LoVo (cell line): ENCODE measurements at places on chromosomes 2 and 18.
A peak's percentile ranks its signal among the peaks of the same experiment; 100 is the strongest.

DNA sequence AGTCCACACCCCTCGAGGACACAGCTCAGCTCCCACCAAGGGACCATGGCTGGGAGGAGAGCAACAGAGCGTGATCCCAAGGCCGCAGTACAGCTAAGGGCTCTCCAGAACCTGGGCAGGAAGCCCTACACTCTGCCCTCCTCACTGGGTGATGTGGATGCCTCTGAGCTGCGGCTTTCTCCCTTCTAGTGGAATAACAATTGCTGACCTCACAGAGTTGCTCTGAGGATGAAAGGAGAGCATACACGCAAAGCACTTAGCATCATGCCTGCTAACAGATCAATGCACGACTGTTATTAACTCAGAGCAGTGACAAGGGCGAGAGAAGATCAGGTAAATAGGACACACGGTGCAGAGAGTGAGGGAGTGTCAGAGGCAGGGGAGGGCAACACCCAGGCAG lies 74.2 kb downstream of the ZFP36L2 start:
- no peak for DNase-seq

DNA sequence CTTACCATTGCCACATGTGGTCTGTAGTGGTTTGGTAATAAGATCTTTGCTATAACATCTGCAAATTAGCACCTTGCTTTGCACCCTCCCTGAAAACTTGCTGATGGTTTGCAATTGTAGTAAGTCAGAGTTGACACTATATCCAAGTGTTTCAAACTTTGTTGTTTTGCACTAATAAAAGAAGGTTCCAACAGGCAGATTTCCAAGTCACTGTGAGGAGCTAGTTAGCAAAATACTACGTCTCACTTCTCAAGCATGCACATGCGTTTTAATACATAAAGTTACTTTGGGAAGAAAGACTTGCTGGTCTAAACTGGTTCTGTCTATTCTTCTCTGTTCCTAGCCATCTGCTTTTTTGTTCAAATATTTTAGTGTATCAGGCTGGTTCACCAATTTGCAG lies 103.7 kb upstream of the ZNF521 start:
- no peak for DNase-seq

- DNase-seq, result no peak
Observed at GRCh38 chr2:84797271-84797670, 83.6 kb downstream of the TRABD2A start.

- DNase-seq, result no peak
Observed at GRCh38 chr18:25561918-25562317, 210.0 kb upstream of the ZNF521 start.

DNA sequence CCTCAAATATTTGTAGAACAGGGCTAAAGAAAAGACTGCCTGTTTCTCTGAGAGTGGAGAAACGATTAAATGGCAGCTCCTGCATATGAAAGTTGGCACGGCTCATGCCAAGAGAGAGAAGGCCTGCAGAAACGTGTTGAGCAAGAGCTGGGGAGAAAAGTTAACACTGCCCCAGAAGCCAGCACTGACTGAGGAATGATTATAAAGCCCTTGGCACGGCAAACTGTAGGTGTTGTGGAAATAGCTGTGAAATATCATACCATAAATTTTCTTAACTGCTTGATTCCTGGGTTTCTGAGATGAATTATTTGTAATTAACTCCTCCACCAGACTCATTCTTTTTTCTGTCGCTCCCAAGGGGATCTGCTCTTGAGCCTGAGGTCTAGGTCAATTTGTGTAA lies 4.3 kb downstream of the FRZB start:
- no peak for DNase-seq

DNA sequence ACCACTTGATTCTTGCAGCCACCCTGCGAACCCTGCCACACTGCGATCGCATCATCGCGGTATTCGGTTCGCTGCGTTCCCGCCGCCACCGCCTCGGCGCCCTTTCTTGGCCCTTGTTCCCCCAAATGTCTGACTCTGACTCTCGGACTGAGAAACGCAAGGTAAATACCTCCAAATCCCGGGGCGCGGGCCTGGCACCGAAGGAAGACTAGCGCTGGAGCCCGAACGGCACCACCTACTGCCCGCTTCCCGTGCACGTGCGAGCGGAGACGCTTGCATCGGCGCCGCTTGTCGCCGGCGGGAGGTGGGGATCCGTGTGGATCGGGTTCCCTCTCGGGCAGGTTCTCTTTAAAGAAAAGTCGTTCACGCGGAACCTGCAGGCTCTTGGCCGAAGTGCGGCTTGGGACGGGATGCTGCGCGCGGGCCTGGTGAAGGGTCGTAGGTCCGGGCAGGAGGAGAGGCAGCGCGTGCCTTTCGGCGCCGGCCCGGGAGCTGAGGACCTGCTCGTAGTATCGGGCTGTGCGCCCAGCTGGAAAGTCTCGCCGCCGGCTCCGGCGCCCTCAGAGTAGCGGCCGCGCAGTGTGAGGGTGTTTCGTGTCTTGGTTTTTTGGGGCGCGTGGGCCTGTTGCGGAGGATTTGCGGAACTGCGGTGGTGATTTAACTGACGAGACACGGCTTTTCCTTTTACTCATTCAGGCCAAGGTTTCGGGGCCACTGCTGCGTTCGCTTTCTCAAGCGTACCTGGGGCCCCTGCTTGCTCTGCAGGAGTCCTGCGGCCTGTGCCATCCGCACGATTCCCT lies 514 bp downstream of the BCL2L11 start:
- DNase-seq, result peak; percentile 9

DNA sequence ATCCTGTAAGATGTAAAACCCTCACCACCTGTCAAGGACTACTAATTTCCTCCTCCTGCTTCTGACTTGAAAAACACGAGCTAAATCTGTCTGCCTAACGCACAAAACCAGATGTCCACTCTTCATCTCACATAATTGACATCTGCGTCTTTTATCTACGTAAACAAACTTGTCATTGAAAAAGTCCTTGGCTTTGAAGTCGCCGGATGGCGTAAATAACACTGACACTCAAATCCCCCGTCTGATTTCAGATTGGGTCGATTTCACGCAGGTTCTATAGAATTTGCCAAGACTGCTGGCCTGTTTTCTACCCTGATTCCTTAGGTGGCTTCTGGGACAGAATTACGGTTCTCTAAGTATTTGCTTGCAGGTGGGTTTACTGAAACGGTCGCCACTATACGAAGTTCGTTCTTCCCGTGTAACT lies 539 bp upstream of the MOB4 start:
- DNase-seq, result peak; percentile 39

GRCh38 chr2:241125626-241126025 lies 23.5 kb upstream of the MTERF4 start:
- no peak for DNase-seq

DNA sequence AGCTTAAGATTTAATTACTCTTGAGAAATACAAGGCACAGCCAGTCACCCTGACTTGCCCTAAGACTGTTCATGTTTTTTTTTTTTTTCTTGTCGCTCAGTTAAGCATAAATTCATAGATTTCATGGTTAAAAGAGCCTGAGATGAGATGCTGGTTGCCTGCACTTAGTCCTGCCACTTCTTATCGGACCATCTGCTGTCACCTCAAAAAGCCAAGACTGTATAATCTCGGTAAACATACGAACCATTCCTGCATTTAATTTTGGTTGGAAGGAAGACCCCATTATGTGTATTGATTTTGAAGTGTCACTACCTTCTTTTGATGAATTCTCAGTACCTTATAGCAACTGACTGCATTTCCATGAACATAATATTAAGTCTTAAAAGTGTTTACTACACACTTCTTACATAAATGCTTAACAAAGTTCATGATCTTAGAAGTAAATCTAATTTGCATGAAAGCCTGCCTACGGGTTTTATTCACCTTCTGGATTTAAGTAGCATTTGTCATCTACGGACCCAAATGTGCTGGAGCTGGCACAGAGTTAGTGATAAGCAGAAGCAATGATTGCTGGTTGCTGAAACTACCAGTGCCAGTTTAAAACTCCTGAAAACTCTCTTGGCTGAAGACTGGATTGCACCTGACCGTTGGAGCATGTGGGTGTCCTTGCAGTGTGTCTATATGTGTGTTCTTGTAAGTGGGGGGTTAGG lies 843.4 kb downstream of the TMEM182 start:
- no peak for DNase-seq

- no peak for DNase-seq
Observed at GRCh38 chr2:145273840-145274239, 753.9 kb upstream of the ZEB2 start.

- DNase-seq, result no peak
Observed at GRCh38 chr18:78979056-78979729, 425 bp upstream of the SALL3 start.

DNA sequence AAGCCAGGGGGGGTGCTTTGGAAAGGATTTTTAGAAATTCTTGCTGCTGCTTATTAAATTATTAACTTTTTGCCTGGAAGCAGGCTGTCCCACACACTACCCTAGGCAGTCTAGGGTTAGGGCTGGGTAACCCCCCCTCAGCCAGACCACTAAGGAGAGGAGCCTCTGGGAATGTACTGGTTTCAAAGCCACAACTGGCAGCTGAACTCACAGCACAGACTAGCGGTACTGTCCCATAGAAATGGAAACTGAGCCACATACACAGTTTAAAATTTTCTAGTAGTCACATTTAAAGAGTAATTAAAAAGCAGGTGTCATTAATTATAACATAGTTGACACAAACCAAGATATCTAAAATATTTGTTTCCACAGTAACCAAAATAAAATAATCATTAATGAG lies 50.1 kb downstream of the SPRED2 start:
- DNase-seq, result no peak

- no peak for DNase-seq
Observed at GRCh38 chr2:134139611-134140010, 114.3 kb upstream of the MGAT5 start.

GRCh38 chr2:62293490-62294271 lies 97.8 kb downstream of the B3GNT2 start:
- DNase-seq, result peak; percentile 79

DNA sequence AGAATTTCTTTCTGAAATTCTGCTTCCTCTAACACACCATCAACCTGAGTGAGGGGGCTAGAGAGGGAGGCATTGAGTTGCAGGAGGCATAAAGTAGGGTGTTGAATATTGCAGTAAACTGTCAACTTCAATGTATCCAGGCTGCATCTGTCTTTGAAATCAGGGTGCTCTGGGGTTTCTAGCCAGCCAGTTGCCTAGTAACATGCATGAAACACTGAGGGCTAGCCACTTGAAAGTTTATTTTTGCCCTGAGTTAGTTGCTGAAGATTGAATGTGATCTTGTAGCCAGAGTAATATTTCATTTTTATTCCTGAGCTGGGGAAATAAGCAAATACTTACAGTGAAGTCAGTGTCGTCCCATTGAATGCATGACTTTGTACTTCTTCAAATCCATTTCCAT lies 41.9 kb downstream of the LHCGR start:
- DNase-seq, result no peak

DNA sequence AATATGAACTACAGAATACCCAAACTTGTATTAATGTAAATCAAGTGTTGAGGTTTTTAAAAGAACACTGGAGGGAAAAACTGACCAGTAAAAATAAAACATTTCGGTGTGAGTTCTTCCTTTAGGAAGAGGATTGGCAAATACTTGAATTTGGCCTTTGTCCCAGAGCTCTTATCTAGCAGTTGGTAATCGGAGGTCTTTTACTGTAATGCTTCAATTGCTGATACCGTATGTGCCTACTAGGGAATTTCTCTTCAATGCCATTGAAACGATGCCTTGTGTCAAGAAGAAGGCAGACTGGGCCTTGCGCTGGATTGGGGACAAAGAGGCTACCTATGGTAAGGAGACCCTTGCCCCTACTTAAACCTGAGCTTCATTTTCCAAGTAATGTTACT lies 4.1 kb downstream of the RRM2 start:
- DNase-seq, result no peak

DNA sequence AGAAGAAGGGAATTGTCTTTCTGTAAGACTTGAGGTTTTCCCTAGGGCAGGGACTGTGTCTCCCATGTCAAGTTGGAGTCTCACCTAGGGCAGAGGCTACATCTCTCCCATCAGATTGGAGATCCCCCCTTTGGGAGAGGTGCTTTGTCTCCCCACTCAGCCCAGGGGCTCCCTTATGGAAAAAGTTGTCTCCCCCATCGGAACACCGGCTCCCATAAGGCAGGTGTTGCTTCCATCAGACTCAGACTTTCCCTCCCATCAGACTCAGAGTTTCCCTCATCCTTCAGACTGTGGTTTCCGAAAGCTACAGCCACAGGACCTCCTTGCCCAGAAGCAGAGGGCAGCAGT lies 5.8 kb downstream of the ANKRD53 start:
- no peak for DNase-seq

GRCh38 chr2:68936889-68937288 lies 15.8 kb downstream of the GKN2 start:
- DNase-seq, result no peak

DNA sequence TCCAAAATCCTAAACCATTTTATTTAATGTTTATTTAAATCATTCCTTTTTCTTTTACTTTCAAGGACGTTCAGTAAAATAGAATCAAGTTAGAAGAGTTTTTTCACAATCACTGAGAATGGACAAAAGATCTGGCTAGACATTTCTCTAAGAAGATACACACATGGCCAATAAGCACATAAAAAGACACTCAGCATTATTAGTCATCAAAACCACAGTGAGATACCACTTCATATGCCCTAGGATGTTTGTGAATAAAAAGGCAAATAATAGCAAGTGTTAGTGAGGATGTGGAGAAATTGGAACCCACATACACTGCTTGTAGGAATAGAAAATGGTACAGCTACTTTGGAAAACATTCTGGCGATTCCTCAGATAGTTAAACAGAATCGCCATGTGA lies 76.1 kb downstream of the RHBDD1 start:
- no peak for DNase-seq

DNA sequence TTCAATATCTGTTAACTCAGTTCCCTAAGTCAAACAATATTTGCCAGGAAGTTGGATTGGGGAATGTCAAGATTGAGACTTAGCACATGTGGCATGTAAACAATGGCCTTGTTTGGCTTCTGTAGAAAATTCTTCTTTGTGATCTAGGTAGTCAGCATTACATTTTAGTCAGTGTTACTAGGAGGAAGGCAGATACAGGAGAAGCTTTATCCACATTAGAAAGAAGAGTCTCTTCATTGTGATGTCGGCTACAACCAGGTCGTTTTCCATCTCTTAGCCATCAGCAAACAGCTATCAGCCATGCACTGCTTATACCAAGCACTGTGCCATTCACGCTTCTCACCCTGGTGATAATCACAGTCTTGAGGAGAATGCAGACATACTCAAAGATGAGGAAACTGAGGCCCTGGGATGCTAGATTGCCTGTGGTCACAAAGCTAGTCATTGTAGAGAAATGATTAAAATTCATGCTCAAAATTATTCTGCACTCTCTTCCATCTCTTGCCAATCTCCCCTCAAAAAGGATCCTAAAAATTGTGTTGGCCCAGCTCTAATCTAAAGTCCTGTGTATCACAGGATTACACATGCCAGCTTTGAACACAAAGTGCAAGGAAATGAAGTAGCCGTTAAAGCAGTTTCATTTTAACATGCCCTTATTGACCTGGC lies 3.2 kb downstream of the GALNT5 start:
- DNase-seq, result no peak

GRCh38 chr2:97848306-97848705 lies 134.9 kb downstream of the ZAP70 start:
- no peak for DNase-seq
